CD8-positive, alpha-beta T cell (primary cell): ENCODE measurements at places on chromosomes 2 and 18.

GRCh38 chr2:216181351-216181750 is 72.2 kb downstream of the XRCC5 start:
- no peak for DNase-seq

GRCh38 chr2:23940718-23941620 is 706 bp downstream of the UBXN2A start:
- no peak for DNase-seq

DNA sequence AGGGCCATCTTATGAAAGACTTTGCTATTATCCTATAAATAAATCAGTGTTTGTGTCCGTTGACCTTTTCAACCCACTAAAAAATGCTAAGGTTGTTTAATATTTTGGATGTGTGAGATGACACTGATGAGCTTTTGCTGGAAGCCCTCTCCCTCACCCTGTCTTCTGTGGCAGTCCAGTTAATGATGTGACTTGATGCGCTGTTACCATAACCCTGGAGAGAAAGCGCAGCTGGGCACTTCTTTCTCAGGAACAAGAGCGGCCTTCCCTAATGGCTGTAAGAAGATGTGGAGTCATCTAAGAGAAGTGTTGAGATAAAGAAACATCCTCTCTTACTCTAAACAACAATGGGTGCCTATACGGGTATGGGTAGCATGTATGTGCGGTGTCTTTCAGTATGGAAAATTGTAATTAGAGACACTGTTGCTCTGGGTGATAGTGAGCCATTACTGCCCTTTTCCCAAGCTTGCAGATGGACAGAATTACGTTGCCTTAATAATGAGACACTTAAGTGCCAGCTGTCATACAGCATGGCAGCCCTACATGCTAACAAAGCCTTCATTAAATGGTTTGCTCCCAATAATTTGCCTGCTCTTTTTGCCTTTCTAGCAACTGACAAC is 165.6 kb upstream of the NABP1 start:
- DNase-seq: no peak

DNA sequence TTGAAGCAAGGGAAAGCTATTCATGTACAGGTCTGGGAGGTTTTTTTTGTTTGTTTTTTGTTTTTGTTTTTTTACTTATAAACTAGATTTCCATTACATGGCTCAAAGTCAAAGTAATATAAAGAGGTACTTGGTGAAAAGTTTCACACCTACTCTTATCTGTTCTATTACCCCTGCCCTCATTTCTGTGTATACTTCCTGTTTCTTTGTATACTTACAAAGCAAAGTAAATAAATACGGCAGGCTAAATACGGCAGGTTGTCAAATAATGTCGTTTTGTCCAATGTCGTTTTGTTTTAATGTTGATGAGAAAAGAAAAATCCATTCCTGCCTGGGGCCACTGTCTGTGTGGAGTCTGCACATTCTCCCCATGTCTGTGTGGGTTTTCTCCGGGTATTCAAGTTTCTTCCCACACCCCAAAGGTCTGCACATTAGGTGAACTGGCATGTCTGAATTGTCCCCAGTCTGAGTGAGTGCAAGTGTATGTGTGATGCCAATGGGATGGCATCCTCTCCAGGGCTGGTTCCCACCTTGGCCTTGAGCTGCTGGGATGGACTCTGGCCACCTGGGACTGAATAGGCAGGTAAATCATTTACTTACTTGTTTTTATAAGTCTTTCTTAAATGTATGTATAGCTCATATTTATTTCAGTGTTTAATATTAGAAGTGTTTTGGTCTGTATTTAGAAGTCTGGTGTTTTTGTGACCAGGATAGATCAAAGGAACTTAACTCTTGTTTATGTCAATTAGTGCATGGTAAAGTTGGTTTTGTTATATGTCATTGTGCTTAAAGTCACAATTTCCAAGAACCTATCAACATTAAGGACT is 13.4 kb downstream of the STAMBP start:
- DNase-seq: no peak

DNA sequence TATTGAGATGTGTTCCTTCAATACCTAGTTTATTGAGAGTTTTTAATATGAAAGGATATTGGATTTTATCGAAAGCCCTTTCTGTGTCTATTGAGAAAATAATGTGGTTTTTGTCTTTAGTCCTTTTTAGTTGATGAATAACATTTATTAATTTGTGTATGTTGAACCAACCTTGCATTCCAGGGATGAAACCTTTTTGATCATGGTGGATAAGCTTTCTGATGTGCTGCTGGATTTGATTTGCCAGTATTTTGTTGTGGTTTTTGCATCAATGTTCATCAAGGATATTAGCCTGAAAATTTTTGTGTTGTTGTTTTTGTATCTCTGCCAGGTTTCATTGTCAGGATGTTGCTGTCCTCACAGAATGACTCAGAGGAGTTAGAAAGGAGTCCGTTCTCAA is 1710.4 kb downstream of the SUCLG1 start:
- DNase-seq: no peak

DNA sequence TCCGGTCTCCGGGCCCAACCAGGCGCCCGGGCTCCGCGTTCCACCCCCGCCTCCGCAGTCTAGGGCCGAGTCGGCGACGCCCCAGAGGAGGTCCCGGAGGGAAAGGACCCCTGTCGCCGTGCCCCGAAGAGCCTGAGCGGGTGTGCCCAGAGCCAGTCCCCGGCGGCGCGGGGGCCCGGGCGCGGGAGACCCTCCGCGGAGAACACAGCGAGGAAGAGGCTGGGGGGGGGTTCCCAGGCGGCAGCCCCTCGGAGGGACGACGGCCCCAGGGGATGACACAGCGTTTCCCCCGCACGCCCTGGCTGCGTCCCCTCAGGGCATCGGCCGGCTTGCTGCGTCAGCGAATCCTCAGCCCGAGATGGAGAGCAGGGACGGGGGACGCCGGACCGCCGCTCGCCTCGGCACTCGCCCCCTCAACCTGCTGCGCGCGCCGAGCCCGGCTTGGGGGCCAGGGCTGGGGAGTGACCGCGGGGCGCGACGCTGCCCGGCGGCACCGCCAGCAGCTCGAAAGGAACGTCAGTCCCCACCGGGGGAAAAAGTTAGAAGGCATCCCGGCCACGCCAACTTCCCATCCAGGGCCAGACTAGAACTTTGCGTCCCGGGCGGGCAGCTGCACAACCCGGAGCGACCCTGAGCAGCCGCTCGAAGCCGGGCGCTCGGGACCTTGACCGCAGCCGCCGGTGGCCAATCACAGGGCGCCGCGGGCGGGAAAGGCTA is 711 bp downstream of the SFXN5 start:
- no peak for DNase-seq

DNA sequence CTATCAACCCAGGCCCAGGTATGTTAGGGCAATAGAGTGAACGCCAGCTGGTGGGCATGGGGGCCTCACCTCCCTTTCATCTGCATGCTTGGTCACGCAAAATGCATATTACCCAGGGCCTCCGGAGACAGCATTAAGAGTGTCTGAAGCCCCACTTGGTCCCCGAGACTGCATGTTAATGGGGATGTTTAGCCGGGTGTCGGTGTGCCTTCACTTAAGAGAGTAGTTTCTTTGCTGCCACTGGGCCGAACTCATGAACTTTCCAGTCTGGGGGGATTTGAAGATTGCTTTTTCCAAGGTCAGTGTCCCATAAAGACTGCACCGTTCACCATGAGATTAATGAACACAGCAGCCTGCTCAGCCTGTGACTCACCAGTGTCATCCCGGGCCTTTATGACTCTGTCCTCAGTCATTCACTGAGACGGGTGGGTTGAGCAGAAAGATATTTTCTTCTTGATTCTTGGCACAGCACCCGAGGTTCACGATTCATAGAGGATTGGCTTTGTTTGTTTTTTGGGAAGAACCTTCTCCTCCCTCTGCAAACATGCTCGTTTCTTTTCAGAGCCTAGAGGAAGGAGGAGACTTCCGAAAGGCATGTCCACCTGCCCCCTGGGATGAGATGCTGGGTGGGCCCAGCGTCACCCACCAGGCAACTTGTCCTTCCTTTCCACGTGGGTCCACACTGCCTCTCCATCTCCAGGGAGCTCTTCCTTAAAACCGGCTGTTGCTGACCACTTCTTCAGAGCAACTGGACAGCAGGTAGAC is 199.1 kb downstream of the GLI2 start:
- DNase-seq: no peak

GRCh38 chr18:53686965-53687364 is 537.5 kb downstream of the MBD2 start:
- DNase-seq: no peak
